ENCODE measurements at places on chromosomes 6 and 20.

GRCh38 chr6:141158740-141159139 lies 974.0 kb upstream of the GJE1 start:
- DNase-seq, result no peak

DNA sequence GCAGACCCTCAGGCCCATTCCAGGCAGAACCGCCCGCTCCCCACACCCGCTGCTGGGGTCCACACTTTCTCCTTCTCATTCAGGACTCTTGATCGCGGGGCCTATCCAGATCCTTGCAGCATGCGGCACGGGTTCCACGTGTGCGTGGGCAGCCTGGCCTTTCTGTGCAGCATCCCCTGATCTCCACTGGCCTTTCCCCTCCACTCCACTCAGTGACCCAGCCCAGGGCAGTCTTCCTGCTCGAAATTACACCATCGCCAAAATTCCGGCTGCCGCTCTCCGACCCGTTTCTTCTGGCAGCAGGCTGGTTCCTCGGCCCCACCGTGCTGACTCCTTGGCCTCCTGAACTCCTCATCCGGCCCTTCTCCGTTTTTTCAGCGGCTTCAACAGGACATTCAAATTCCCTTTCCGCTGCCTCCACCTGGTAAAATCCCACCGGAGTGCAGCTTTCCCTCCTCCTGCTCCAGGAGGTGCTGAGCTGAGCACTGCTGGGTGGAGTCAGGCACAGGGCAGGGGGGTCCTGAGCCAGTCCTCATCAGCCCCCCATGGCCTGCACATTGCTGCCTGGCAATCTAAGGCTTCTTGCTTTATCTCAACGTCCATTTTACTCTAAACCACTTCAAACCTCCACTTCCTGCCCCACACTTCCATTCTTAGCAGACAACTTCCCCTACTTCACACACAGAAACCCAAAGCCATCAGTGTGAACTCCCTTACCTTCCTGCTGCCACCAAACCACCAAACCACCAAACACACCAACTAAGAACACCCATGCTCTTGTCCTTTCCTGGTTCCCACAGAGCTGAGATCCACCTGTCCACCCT lies 9.0 kb downstream of the SFT2D1 start:
- no peak for DNase-seq

GRCh38 chr6:105177556-105177955 lies 2.3 kb downstream of the POPDC3 start:
- DNase-seq, result no peak

DNA sequence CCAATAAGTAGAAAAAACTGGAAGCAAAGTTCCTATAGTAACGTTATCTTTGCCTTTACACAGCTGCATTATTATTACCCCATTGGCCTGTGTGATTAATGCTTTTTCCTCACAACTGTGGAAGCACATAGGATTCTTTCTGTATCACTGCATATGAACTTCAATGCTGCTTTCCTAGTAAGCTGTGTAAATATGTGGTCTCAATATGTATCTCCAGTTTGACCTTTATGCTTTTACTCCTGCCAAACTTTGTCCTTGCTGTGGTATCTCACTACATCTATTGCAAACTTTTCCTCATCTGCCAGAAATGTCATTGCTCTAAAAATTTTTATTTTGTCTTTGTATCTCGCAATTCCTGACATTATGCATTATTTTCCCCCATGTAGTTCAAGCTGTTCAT lies 168.6 kb downstream of the ZFAND3 start:
- DNase-seq, result no peak

DNA sequence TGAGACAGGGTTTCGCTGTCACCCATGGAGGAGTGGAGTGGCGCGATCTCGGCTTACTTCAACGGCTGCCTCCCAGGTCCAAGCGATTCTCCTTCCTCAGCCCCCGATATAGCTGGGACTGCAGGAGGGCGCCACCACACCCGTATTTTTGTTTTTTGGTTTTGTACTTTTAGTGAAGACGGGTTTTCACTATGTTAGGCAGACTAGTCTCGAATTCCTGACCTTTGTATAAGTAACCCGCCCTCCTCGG lies 115.4 kb upstream of the BTN3A2 start:
- DNase-seq, result no peak

DNA sequence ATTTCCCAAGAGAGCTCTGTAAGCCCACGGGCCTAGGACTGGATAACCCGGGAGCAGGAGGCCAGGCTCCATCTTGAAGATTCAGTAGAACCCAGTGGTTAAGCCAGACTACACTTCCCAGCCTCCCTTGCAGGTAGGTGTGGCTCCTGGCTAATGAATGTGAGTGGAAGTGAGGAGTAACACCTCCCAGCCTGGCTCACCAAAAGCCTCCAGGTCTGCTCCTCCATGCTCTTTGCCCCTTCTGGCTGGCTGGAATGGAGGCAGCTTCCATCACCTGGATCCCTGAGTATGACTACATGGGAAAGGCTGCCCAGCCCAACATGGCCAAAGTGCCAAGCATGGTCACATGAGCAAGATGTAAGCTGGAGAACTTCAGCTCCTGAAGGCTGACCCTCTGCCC lies 9.7 kb downstream of the LRRN4 start:
- DNase-seq, result no peak

DNA sequence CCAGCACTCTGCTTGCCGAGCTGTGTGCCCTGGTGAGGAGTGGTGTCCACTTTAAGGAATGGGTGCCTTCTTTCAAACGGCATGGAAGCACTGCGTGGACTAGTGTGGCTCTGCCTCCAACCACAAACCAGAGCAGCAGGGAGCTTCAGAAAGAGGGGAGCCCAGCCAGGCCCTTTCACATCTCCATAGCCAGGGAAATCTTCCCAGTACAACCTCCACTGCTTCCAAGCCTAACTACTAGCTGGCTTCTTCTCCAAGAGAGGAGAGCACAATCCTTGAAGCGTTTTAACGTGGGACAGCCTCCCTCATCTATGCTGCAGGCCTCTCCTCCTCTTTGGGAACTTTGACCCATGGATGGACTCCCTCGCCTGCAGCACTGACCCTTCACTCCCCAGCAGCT lies 26.7 kb downstream of the TNXB start:
- DNase-seq, result no peak

DNA sequence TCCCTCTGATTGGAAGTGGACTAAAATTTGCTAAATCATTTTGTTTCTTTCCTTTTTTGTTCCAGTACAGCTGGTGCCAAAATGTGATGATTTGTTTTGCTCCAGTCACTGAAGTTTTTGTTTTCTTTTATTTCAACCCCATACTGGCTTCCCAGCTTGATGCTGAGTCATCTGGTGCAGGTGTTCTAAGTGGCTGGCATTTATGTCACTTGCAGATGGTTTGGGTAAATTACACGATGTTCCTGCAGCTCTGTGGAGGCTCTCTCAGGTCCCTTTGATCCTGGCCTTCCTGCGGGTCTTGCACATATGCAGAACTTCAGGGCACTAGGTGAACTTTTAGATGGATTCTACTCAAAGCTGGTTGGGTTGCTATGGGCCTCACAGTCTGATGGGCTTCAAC lies 577.7 kb downstream of the HAO1 start:
- peak; percentile 18 for DNase-seq

DNA sequence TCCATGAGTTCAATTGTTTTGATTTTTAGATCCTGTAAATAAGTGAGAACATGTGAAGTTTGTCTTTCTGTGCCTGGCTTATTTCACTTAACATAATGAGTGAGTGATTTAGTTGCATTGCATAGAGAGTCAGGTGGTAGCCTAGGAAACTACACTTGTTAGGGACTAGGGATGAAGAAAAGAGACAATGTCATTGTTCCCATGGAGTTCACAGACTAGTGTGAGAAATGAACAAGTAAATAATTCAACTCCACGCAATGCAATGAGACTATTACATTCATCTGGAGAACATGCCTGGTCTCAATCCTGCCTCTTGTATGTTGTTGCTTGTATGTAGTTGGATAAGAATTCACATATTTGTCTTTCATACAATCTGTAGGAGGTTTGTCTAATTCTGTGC lies 76.3 kb upstream of the B3GAT2 start:
- no peak for DNase-seq

- no peak for DNase-seq
Observed at GRCh38 chr20:60101891-60102281, 143.7 kb downstream of the CDH26 start.

- DNase-seq, result no peak
Observed at GRCh38 chr20:17466641-17467040, 64.5 kb downstream of the BFSP1 start.

DNA sequence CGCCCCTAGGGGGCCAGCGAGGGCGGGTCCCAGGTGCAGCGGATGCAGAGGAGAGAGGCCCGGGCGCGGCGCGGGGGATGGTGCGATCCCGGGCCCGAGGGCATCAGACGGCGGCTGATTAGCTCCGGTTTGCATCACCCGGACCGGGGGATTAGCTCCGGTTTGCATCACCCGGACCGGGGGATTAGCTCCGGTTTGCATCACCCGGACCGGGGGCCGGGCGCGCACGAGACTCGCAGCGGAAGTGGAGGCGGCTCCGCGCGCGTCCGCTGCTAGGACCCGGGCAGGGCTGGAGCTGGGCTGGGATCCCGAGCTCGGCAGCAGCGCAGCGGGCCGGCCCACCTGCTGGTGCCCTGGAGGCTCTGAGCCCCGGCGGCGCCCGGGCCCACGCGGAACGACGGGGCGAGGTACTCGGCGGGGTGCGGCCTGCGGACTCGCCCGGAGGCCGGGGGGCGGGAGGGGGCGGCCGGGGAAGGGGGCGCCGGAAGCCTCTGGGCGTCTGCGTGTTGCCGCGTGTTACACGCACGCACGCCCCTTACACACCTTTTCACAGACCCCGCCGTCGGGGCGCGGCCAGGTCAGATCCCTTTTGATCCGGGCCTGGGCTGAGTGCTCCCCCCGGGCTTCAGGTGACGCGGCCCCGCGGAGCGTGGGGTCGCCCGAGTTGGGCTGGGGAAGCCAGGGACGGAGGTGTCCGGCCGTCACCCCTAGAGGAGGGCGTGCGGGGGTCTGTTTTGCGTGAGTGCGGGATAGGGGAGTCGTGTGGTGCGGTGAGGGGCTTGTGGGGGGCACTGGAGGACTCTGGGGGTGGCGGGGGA lies 412 bp downstream of the TRIB3 start:
- peak; percentile 33 for DNase-seq

- no peak for DNase-seq
Observed at GRCh38 chr20:19944772-19945459, 72.2 kb upstream of the NAA20 start.

- no peak for DNase-seq
Observed at GRCh38 chr6:62740596-62740995, 454.6 kb upstream of the KHDRBS2 start.

DNA sequence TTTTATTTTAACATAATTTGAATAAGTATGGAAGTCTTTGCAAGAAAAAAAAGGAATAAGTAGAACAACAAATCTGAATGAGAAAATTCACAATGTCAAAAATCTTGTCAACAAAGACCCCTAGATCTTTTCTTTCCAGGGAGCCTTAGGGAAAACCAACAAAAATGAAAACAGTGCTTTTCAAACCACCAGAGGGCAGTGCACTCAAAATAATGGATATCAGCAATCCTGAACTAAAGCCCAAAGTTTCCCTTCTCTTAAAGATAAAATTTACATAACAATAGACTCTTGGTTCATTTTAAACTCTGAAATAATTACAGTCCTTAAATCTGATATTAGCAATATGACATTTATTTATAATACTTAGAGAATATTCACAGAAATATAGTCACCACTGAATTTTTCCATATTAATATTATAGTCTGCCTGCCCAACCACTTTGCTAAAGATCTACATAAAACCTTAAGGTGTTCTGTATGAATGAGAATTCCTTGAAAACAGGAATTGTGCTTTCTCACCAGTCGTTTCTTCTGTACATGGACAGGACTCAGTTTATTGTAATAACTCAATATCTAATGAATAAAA lies 105.3 kb upstream of the BMP5 start:
- DNase-seq, result peak; percentile 43

DNA sequence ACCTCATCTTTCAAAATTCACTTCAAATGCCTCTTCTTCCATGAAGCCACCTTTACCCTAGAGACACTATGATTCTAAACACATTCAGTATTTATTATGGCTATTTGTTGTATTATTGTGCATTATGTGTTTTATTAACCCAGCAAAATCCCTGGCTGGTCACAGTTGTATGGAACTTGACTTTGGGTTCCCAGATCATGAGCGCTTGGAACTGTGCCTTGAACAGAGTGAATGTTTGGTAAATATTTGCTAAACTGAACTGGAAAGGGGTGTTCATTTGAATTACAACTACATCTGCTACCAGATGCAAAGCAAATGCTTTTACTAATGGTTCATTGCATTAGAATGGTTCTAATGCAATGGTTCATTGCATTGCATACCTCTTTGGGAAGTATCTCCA lies 259.8 kb downstream of the PKHD1 start:
- DNase-seq, result no peak

DNA sequence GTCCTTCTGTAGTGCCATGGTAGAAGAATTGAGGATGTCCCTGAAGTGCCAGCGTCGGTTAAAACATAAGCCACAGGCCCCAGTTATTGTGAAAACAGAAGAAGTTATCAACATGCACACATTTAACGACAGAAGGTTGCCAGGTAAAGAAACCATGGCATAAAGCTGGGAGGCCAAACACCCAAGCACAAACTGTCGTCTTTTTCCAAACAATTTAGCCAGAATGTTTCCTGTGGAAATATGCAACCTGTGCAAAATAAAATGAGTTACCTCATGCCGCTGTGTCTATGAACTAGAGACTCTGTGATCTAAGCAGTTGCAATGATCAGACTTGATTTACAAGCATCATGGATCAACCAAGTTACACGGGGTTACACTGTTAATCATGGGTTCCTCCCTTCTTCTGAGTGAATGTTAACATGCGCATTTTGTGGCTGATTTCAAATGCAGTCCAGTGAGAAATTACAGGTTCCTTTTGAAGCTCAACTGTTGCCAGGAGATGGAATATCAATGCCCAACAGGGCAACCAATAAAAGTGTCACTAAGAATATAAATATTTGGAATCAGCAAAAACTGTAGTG lies 674.9 kb downstream of the GRIK2 start:
- DNase-seq, result no peak

- DNase-seq, result no peak
Observed at GRCh38 chr6:20286968-20287565, 74.8 kb upstream of the MBOAT1 start.

DNA sequence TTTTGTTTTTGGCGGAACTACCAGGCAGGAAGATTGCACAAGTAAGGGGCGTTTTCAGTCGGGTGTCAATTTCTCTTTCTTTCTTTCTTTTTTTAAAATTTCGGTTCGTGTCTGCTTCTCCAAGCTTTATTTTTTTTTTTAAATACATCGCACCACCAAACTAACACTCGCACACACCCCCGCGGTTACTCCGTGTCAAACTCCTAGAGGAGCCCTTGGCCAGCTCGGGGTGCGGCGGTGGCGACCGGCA lies 338 bp downstream of the UTRN start:
- no peak for DNase-seq

GRCh38 chr20:57473246-57474048 lies 51.5 kb downstream of the CTCFL start:
- peak; percentile 12 for DNase-seq

GRCh38 chr6:13281686-13282085 lies 46.7 kb downstream of the TBC1D7 start:
- no peak for DNase-seq
